ENCODE measurements at places on chromosomes 12 and 14.

GRCh38 chr12:69916544-69917235 is 91.7 kb downstream of the MYRFL start:
- no peak for DNase-seq

DNA sequence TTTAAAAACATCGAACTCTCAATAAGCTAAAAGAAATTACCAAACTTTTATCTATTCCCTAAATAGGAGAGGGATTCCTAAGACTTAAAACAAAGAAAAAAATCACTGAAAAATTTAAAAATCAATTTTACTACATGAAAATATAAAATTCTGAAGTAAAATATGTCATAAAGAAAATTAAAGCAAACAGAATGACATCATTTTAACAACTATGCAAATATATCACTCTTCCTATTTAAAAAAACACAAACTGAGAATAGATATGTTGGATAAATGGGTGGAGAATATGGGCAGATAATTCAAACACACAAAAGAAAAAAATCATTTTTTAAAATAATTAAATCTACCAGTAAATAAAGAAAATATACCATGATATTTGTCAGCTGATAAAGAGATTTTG is 510.0 kb downstream of the BCL11B start:
- DNase-seq: no peak

- no peak for DNase-seq
These were observed 104.6 kb downstream of the DIP2B start for GRCh38 chr12:50609292-50609874.

DNA sequence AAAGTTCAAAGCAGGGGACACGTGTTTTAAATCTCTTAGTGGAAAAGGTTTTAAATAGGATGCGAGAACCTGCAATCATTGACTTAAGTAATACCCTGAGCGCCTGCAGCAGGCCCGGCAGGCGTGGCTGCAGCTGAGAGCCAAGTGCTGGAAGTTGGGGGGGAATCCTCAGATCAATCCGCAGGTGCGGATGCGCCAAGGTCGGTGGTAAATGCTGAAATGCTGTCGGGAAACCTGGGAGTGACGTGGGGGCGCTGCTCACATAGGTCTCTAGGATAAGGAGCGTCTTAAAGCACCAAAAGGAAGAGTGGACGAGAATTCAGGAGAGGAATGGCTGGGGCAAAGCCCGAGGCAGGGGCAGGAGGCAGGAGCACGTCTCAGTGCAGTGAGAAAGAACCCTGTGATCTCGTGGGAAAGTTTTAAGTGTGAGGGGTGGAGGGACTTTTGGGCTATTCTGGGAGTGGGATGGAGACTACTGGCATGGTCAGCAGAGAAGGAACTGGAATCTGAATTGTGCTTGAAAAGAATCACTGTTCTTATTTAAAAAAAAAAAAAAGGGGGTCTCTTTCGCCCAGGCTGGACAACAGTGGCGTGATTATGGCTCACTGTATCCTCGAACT is 883 bp upstream of the CDCA4 start:
- peak; percentile 64 for DNase-seq

DNA sequence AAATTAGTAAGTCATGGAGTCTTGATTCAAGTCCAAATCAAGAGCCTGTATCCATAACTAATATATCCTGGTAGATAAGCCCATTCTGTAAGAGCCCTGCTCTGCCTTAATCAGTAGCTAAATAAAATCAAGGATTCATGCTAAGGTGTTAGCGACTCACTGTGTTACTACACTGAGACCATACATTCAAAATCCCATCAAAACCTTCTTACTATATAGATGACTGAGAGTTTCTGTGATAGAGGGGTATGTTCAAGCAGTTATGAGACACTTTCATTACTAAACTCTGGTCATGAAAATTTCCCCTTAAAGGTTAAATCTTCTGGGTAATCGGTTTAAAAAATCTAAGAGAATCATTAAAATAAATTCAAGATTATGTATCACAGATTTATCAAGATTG is 78.5 kb downstream of the MDGA2 start:
- DNase-seq: no peak

DNA sequence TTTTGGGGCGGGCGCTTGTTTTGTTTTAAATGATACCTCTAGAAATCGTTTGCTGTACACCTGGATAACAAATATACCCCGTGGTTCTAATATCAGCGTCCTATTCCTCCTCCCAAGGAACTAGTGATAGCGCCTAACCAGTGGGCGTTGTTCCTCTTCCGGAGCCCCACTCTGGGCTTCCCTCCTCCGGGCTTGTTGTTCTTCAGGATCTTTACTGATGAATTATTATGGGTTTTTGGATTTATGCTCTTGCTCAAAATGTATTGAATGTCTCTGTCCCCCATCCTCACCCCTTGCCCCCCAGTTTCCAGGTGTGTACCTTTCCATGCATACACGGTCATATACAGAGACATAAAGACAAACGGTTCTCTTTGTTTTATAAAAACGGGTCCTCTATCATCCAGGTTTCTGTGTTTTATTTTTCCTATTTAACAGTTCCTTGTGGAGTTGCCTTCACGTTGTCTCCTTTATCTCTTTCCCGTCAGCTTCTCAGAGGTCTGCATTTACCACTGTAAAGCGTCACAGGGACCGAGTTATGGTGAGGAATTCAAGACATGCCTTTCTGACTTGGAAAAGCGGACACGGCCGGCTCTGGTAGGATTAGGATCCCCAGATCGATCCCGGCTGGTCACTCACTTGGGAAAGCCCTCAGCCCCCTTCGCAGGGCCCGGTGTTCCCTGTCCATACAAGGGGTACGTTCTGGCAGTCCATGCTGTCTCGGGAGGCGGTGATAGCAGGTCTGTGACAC is 655 bp upstream of the PLEKHG3 start:
- no peak for DNase-seq

GRCh38 chr12:67621112-67621511 is 27.4 kb upstream of the DYRK2 start:
- DNase-seq: no peak

DNA sequence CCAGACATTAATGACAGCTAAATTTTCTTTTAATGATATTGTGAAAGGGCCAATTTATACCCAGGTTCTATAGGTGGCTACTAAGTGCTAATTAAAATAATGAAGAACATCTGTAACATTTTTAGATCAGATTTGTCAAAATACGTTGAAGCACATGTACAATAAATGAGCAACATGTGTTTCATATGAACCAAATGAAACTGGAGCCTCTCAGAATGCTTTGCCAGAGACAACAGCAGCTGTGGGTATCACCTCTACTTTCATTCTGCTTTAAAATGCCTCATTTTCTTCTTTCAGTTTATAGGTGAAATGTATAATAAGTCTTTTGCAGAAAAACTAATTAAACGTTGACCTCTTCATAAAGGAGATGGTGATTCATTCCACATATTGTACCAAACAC is 26.1 kb upstream of the MYF6 start:
- no peak for DNase-seq

GRCh38 chr14:77559381-77559780 is 57.1 kb downstream of the SPTLC2 start:
- no peak for DNase-seq

All from OCI-LY7 (cell line).